ENCODE measurements at places on chromosomes 7 and 10. TPM values are rescaled to one million over a fixed set of nuclear protein-coding genes. Genes with fewer than 3 reads are reported as not detected.

The MYH16 gene
- 1.1 TPM for total RNA-seq

The GIMAP1 gene
- not detected for total RNA-seq

The SPDYE17 gene
- not detected for total RNA-seq

The GRID1 gene
- total RNA-seq: not detected

- DNase-seq: no peak
Observed at GRCh38 chr7:143256932-143257331, 6.3 kb upstream of the GSTK1 start.

DNA sequence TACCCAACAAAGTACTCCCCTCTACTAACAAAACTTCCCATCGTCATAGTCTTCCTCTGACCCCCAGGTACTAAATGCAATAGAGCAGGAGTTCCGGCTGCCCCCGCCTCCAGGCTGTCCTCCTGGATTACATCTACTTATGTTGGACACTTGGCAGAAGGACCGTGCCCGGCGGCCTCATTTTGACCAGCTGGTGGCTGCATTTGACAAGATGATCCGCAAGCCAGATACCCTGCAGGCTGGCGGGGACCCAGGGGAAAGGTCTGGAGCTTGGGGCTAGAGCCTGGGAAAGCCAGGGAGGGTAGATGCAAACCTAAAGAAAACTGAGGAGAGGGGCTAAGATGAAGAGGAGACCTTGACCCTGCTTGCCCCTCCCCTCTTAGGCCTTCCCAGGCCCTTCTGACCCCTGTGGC, 15.3 kb downstream of the EPHB6 start:
- DNase-seq: no peak

DNA sequence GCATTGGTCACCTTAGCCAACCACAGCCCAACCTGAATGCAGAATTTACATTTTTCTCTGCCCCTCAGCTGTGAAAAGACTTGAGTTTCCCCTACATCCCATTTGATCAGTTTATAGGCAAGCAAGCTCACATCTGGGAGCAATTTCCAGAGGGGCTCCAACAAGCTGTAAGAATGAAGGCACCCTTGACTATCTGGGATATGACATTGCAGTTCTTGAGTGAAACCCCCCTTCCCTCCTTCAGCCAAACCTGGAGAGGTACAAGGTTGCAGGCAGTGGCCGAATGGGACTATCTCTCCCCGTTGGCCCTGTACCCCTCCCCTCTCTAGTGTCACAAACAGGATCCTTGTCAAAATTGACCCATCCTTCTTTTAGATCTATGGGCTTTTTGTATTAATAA, 30.5 kb downstream of the POLL start:
- no peak for DNase-seq
